Ureter (tissue), 1 donor: ENCODE measurements at places on chromosomes 4 and X. TPM values are rescaled to one million over a fixed set of nuclear protein-coding genes. Genes with fewer than 3 reads are reported as not detected.

DNA sequence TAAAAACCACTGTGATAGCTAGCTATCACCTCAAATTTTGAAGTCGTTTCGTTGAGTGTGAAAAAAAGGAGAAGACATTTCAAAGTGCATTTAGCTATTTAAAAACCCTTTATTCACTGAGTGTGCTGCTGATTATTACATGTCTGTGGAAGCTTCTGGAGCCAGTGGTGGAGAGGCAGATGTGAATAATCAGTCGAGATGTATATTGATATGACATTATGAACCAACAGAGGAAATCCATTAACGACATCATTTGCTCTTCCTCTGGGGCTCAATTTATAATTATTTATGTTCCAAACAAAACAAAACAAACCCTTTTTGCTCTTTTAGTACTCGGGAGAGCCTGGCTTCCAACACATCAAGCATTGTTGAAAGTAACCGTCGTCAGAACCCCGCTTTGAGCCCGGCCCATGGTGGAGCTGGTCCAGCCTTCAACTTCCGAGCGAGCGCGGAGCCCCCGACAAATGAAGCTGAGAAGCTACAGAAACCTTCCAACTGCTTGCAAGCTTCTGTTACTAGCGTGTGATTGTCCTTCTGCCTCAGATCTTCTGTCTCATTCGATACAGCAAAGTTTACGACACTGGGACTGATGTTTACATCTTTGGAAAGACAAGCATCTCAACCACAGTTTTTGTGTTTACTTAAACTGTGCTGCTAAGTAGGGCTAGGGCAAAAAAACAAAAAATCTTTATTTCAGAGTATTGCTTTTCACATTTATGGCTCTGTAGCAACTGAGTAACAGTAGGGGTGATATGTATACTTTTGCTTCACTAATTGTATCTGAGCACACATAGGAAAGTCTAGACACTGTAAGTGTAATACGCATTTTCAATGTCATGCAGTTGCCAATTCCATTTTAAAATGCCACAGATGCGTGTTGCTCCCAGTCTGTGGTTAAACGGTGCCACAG, 111.9 kb downstream of the STOX2 start:
- no peak for DNase-seq

PCDH19 gene
- 2.8 TPM for total RNA-seq

GRCh38 chrX:118187100-118187499, 70.5 kb upstream of the KLHL13 start:
- no peak for DNase-seq

DNA sequence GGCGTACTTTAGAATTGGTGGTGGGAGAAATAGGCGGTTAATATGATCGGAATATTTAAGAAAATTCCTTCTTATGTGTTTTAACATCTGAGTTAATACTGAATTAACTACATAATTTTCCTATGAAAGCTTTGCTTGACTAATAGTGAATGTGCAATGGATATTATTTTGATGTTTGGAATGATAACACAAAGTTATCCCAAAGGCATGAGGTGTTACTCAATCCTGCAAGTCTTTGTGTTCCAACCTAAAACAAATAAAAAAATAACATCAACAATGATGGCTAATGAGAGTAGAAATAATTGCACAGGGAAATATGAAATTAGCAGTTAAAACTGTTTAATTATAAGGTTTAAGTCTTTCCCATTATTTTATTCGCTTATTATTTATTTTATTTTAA, 183.6 kb upstream of the ARSJ start:
- DNase-seq, result no peak

DNA sequence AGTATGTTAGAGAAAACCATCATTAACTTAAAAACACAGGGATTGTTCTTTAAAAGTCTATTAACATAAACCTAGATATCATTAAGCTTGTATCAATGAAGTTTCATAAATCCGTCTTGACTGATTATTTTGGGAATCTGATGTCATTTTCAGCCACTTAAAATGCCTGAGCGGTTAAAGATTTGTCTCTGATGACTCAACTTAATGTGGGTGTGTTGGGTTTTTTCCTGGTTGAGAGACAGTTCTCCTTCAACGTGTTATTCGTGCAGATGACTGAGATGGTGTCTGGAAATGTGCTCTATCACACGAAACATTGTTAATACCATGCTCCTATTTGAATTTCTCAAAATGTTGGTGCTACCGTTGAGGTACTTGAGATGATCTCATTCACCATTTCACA, 227.3 kb upstream of the TENM3 start:
- DNase-seq, result no peak

GRCh38 chrX:19225909-19226308, 103.6 kb upstream of the ADGRG2 start:
- DNase-seq, result no peak

RTL9 gene
- not detected for total RNA-seq

GDI1 gene
- 126 TPM for total RNA-seq

DNA sequence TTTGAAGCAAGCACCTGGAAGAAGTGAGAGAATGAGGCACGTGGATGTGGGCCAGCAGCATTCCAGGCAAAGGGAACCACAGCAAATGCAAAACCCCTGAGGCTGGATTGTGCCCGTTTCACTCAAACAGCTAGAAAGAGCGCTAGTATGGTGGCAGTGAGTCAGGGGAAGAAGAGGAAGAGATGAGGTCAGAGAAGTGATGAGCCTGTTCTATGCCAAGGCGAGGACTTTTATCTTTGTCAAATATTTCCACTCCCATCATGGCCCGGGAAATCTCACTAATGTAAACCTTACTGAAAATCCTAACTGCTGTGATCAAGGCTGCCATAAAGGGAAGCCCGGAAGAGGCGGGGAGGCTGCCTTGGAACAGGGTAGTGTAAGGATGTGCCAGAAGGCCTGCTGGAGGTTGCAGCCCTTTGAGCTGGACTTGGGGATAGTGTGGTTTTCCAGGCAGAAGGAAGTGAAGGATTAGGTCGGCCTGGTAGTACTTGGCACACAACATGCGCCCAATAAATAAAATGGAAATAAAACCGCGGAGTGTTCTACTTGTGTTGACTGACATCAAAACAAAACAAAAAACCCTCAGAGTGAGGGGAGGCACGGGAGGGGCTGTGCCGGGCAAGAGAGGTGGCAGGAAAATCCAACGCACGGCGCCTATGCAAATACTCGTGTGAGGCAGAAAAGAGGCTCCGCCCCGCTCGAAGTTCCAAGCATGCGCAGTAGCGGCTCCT, 1.2 kb upstream of the CDK16 start:
- DNase-seq, result no peak

PCDH11X gene
- total RNA-seq, result 0.62 TPM

- DNase-seq, result no peak
Measured at GRCh38 chr4:147617841-147618691, 869 bp downstream of the TMEM184C start.

DSPP gene
- not detected for total RNA-seq

- no peak for DNase-seq
Measured at GRCh38 chr4:16171831-16172230, 54.4 kb downstream of the TAPT1 start.

GRCh38 chr4:80221161-80221560, 23.9 kb downstream of the PRDM8 start:
- DNase-seq, result no peak

DNA sequence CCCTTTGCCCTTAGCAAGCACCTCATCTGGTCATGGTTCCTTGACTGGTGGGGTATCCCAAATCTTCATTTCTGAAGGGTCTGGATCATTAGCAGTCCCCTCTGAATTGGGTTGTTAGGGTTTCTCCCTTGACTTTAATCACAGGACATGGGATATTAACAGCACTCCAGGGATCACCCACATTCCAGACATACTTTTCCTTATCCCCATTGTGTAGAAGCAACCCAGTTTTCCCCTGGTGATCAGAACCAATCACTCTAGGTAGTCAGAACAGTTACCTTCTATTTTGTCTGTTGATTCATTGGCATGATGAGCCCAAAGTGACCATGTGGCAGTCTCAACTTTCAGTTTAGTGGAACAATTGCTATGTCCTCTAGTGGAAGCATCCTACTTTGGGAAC, 29.1 kb upstream of the GRSF1 start:
- no peak for DNase-seq

- no peak for DNase-seq
Measured at GRCh38 chr4:85393201-85393600, 81.7 kb upstream of the ARHGAP24 start.

GRCh38 chrX:40644821-40645358, 2.5 kb downstream of the CXorf38 start:
- peak; percentile 72 for DNase-seq

RCHY1 gene
- 28.8 TPM for total RNA-seq

THAP9 gene
- 6.5 TPM for total RNA-seq

DNA sequence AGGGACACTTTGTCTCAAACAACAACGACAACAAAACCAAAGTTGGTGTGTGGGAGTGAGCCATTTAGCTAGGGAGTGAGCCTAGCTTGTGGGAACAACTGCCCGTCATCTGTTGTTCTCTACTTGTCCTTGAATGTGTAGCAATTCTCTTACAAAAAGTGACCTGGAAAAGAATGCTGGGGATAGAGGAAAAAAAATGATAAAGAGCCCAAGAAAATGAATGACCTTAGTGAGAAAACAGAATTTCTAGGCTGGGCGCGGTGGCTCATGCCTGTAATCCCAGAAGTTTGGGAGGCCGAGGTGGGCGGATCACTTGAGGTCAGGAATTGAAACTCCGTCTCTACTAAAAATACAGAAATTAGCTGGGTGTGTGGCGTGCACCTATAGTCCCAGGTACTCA, 19.6 kb downstream of the SEPTIN6 start:
- no peak for DNase-seq

- no peak for DNase-seq
Measured at GRCh38 chr4:52933738-52934137, 71.6 kb downstream of the RASL11B start.

GRCh38 chr4:184355111-184355604, 119.2 kb downstream of the IRF2 start:
- peak; percentile 65 for DNase-seq

GRCh38 chr4:75769036-75769435, 44.7 kb downstream of the USO1 start:
- DNase-seq, result no peak

- DNase-seq, result no peak
Measured at GRCh38 chr4:95256108-95256835, 292.5 kb downstream of the UNC5C start.
